ENCODE measurements at places on chromosomes 13 and 19. TPM values are rescaled to one million over a fixed set of nuclear protein-coding genes. Genes with fewer than 3 reads are reported as not detected.

The TSHZ3 gene
- 10.8 TPM for total RNA-seq

The CRX gene
- total RNA-seq = not detected

The ZNF577 gene
- total RNA-seq = 4.2 TPM

The HTR2A gene
- under 0.01 TPM for total RNA-seq

The APOC1 gene
- 2.6 TPM for total RNA-seq

The PRRG2 gene
- total RNA-seq = 0.43 TPM

The PARP4 gene
- 50.5 TPM for total RNA-seq

The EDDM13 gene
- total RNA-seq = not detected

The PTH2 gene
- not detected for total RNA-seq

The RNF225 gene
- total RNA-seq = under 0.01 TPM

The AZU1 gene
- not detected for total RNA-seq

The ZNF530 gene
- 3.9 TPM for total RNA-seq

The ZNF91 gene
- 13.9 TPM for total RNA-seq

The VSTM1 gene
- not detected for total RNA-seq

The B3GNT8 gene
- 1.6 TPM for total RNA-seq

The GGACT gene
- 8.2 TPM for total RNA-seq

The PROSER3 gene
- total RNA-seq = 9.5 TPM

The SIGLEC5 gene
- not detected for total RNA-seq

The PSPN gene
- total RNA-seq = 1.7 TPM

The DDX39A gene
- 56.6 TPM for total RNA-seq

The VSTM2B gene
- not detected for total RNA-seq

The KDM4B gene
- 17.7 TPM for total RNA-seq

The ACP4 gene
- total RNA-seq = not detected

The DZIP1 gene
- 38.9 TPM for total RNA-seq

The ZNF284 gene
- total RNA-seq = 3.9 TPM

The ASPDH gene
- total RNA-seq = not detected

The RFPL4A gene
- not detected for total RNA-seq

The PDE4C gene
- total RNA-seq = 0.32 TPM

The DAND5 gene
- total RNA-seq = not detected

The HCST gene
- 0.64 TPM for total RNA-seq

The POLD1 gene
- total RNA-seq = 22.9 TPM

The TPRX2 gene
- not detected for total RNA-seq

The KIR2DL4 gene
- not detected for total RNA-seq

The PSG1 gene
- total RNA-seq = 11.2 TPM

The PLIN5 gene
- total RNA-seq = not detected

The LILRB2 gene
- total RNA-seq = not detected

The CATSPERD gene
- not detected for total RNA-seq

The LHB gene
- total RNA-seq = not detected

All from fibroblast of villous mesenchyme (primary cell).